ENCODE measurements at places on chromosomes 11 and 22. TPM values are rescaled to one million over a fixed set of nuclear protein-coding genes. Genes with fewer than 3 reads are reported as not detected.

Gene RAB3IL1
- total RNA-seq, result 36.5 TPM

Gene WDR74
- 50.9 TPM for total RNA-seq

Gene C22orf42
- total RNA-seq, result not detected

Gene ZNF280A
- total RNA-seq, result not detected

Gene IRAG1
- total RNA-seq, result 24.8 TPM

Gene CNGA4
- not detected for total RNA-seq

Gene KCNJ1
- total RNA-seq, result not detected

Gene OR52B2
- total RNA-seq, result not detected

All from mesenteric fat pad (tissue), 1 donor.